Small intestine (tissue), 16 donors: ENCODE measurements at places on chromosomes 3 and 15. TPM values are rescaled to one million over a fixed set of nuclear protein-coding genes. Genes with fewer than 3 reads are reported as not detected.

The MEIS2 gene
- 13.2 TPM for polyA plus RNA-seq

The PPP1R14D gene
- 348 TPM for polyA plus RNA-seq

The GPR62 gene
- polyA plus RNA-seq: 0.10 TPM

The POPDC2 gene
- 8.6 TPM for polyA plus RNA-seq

The FAM81A gene
- 1.1 TPM for polyA plus RNA-seq

The IL12A gene
- polyA plus RNA-seq: 2.7 TPM

The P2RY1 gene
- 0.27 TPM for polyA plus RNA-seq

The CTXN2 gene
- polyA plus RNA-seq: not detected

The COL6A6 gene
- polyA plus RNA-seq: 2.2 TPM

The LIPH gene
- polyA plus RNA-seq: 6.8 TPM

The CCR9 gene
- 2.7 TPM for polyA plus RNA-seq

The IQCF5 gene
- polyA plus RNA-seq: not detected

The ZNF385D gene
- polyA plus RNA-seq: not detected

The AGBL1 gene
- 0.01 TPM for polyA plus RNA-seq

The DAZL gene
- polyA plus RNA-seq: not detected

The LRRC2 gene
- 0.66 TPM for polyA plus RNA-seq

The CPB1 gene
- 6.9 TPM for polyA plus RNA-seq

The SRPRB gene
- polyA plus RNA-seq: 7.6 TPM

The COLQ gene
- 1.9 TPM for polyA plus RNA-seq

The ABI3BP gene
- polyA plus RNA-seq: 0.54 TPM

The ACOX2 gene
- 68.6 TPM for polyA plus RNA-seq

The HHLA2 gene
- 79.2 TPM for polyA plus RNA-seq

The HRG gene
- polyA plus RNA-seq: not detected

The GOLGA6L4 gene
- 1.1 TPM for polyA plus RNA-seq

The SERPINI1 gene
- polyA plus RNA-seq: 5.6 TPM

The SLC6A6 gene
- 24.1 TPM for polyA plus RNA-seq

The CD200R1L gene
- polyA plus RNA-seq: not detected

The MORC1 gene
- not detected for polyA plus RNA-seq

The UBAP1L gene
- polyA plus RNA-seq: 1.5 TPM

The FETUB gene
- polyA plus RNA-seq: not detected

The ISLR2 gene
- 0.54 TPM for polyA plus RNA-seq

The PPM1L gene
- 0.27 TPM for polyA plus RNA-seq

The NEO1 gene
- 28.8 TPM for polyA plus RNA-seq

The HCN4 gene
- polyA plus RNA-seq: 0.27 TPM

The C3orf20 gene
- polyA plus RNA-seq: not detected

The P2RY12 gene
- polyA plus RNA-seq: 0.75 TPM

The CFAP44 gene
- 2.3 TPM for polyA plus RNA-seq

The GOLGA8K gene
- not detected for polyA plus RNA-seq

The PLSCR2 gene
- not detected for polyA plus RNA-seq

The DAPK2 gene
- polyA plus RNA-seq: 11.6 TPM

The PATL2 gene
- 1.6 TPM for polyA plus RNA-seq

The GRK7 gene
- not detected for polyA plus RNA-seq

The IL20RB gene
- 0.58 TPM for polyA plus RNA-seq

The GOLGA8S gene
- polyA plus RNA-seq: 0.01 TPM

The ASB14 gene
- polyA plus RNA-seq: not detected

The SCAANT1 gene
- 1.1 TPM for polyA plus RNA-seq

The SIDT1 gene
- polyA plus RNA-seq: 0.54 TPM

The ATP13A4 gene
- 0.24 TPM for polyA plus RNA-seq

The TNFAIP8L3 gene
- 3.5 TPM for polyA plus RNA-seq

The SEMA3B gene
- polyA plus RNA-seq: 204 TPM
